ENCODE measurements at places on chromosomes 4 and X.

- no peak for DNase-seq
These were observed 31.6 kb upstream of the ABCG2 start for GRCh38 chr4:88189881-88190585.

GRCh38 chr4:172599554-172599953, 569.1 kb upstream of the GALNT7 start:
- DNase-seq: no peak

DNA sequence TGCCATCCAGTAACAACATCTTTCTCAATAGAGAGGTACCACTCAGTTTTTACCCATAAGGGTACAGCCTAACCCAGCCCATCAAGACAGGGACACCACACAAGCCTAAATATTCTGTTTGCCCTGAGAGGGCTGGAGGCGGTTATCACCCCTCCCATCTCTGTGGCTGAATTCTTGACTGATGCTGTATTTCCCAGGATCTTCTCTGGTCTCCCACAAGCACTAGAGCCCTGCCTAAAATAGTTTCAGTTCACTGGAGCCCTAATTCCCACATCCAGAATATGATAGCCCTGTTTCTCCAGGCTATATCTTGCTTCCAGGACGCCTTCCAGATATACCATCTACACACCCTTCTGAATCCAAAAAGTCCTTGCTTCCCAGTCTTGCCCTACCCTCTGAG, 91.6 kb upstream of the NMU start:
- DNase-seq: no peak

GRCh38 chr4:8391972-8392371, 48.6 kb downstream of the ACOX3 start:
- DNase-seq: no peak

GRCh38 chr4:118680808-118681207, 4.4 kb upstream of the METTL14 start:
- no peak for DNase-seq

GRCh38 chr4:83962492-83962891, 426.6 kb downstream of the GPAT3 start:
- no peak for DNase-seq

DNA sequence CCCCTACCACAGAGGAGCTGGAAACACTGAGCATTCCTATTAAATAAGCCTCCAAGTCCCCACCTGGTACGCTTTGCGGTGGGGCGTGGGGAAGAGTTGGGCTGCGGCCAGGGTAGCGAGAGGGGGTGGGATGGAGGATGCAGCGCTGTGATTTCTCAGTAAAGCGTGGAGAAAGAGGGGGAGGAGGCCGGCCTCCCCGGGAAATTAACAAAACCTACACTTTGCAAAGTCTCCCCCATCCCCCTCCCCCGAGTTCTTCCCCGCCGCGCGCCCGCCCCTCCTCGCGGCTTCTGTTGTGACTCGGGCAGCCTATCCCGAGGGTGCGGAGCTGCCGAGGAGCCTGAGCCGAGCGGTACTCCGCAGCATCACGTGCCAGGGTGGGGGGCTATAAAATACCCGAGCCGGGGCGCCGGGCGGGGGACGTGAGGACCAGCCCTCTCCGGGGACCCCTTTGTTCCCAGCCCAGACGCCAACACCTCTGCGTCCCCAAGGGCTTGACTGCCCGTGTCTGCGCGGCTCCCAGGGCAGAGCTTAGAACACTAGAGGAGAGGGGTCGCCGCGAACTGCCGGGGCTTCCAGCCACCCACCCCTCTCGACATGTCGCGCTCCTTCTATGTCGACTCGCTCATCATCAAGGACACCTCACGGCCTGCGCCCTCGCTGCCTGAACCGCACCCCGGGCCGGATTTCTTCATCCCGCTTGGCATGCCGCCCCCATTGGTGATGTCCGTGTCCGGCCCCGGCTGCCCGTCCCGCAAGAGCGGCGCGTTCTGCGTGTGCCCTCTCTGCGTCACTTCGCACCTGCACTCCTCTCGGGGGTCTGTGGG, at the start of gene GSX2:
Gene GSX2, plus strand, starts transcription at position 416 of the 827 bp plus-strand sequence. Its CDS starts 182 bp downstream, at position 598.
- no peak for DNase-seq

GRCh38 chr4:1964443-1964842, 44.3 kb downstream of the NELFA start:
- no peak for DNase-seq

GRCh38 chr4:93748373-93749291, 79.9 kb upstream of the ATOH1 start:
- no peak for DNase-seq

DNA sequence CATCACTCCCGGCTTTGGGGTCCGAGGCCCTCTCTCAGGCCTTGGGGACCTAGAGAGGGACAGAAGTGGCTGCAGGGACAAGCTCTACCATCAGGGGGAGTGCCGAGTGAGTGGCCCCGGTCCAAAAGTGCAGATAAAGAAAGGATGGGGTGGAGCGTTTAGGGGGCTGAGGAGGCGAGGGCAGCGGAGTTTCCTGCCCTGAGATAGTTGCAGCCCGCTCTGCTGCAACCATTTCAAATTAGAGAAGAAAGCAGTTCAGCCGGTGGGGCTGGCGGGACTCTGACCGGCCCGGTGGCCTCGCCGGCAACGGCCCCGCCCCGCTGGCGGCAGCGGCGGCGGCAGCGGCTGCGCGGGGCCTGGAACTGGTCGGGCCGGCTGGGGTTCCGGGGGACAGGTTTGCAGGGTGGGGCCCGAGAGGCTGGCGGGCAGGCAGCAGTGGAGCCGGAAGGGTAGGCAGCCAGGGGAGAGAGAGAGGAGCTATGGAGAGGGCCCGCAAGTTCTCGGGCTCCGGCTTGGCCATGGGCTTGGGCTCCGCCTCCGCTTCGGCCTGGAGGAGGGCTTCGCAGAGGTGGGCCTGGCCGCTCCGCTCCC, 7.6 kb downstream of the DLG3 start:
- DNase-seq: no peak

DNA sequence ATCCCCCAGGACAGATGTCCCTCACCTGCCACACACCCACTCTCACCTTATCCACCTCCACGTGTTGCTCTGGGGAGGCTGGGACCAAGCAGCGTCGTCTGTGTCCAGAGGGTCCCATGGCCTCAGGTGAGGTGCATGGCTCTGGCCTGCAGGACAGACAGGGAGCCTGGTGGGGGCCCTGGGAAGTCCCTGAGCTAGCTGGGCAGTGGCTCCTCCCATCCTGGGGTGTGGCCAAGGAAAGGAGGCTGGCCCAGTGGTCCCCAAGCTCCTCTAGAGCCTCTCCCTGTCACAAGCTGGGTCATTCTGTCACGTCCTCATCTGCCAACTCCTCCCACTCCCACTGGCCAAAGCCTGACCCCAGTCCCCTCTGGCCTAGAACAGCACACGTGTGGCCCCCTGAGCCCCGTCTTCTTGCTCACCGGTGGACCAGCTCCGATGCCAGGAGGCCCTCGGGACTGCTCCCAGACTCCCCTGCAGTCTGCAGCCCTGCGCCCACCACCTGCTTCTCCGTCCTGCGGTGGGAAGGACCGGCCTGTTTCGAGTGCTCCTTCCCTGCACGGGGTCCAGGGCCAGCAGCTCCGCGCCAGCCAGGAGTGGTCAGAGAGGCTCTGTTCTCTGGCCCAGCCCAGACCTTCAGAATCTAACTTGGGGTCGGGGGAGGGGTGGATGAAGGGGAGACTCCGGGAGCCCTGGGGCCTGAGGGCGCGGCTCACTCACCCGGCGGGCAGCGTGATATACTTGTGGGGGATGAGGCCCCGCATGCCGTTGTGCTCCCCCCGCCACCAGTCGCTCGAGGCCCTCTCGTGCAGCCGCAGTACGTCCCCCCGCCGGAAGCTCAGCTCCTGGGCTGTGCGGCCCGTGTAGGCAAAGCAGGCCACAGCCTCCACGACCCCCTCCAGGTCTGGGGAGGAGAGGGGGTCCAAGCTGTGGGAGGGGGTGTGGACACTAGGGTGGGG, 4.8 kb downstream of the AVPR2 start:
- no peak for DNase-seq

DNA sequence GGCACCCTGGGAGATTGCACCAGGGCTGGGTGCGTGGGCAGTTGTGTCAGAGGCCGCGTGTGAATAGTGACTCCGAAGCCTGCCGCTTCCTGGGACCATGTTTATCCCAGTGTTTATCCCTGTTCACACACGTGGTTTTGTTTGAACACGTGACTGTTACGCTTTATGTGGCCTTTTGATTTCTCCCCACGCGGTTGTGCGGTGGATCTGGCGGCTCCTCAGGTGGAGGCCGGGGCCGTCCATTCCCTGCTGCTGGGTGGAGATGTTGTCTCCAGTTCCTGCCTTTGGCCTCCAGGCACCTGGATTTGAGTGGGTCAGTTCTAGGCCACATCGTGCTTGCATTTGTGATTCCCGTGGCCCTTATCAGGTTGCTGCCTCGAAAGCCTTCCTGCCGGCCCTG, 35.1 kb downstream of the NELFA start:
- no peak for DNase-seq

DNA sequence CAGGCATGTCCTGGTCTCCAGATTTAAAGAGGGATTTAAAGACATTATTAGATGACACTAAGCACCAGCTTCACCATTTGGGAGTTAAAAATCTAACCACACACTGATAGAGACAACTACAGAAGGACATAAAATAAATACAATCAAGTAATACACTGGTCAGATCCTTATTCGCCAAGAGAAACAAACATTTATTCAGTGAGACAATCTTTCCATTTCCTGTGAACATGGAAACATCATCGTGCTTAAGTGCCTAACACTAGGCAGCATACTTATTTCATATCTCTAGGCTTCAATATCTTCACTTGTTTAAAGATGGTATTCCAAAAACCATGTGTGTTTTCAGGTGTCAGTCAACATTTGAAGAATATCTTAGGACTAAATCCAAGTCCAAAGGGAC, 103.6 kb downstream of the AREG start:
- DNase-seq: no peak

GRCh38 chr4:174040287-174040686, 243.2 kb downstream of the FBXO8 start:
- DNase-seq: no peak

GRCh38 chrX:97471071-97471470, 587.4 kb downstream of the RPA4 start:
- no peak for DNase-seq

- no peak for DNase-seq
These were observed 319.6 kb downstream of the PPP3CA start for GRCh38 chr4:101027721-101028120.

GRCh38 chr4:170428929-170429328, 339.2 kb upstream of the AADAT start:
- no peak for DNase-seq

GRCh38 chr4:128868758-128869157, 59.3 kb downstream of the JADE1 start:
- no peak for DNase-seq

- no peak for DNase-seq
These were observed 342.8 kb upstream of the BOD1L1 start for GRCh38 chr4:13970349-13970748.
